ENCODE measurements at places on chromosomes 12 and 14.
A peak's percentile ranks its signal among the peaks of the same experiment; 100 is the strongest.

DNA sequence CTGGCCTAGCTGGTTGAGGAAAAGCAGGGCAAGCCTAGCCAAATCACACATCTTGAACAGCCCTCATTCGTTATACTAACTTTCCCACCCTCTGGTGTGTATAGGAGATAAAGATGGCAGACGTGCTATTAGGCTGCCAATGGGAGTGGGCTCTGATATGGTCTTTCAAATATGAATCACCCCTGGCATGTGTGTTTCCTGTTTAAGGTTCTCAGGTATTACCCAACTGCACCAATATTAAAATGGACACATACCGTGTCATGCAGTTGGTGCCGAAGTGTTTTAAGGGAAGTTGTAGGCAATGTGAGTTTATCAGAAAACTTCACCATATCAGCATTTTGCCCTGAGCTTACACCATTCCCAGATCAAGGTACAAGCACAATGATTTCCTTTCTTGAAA is 33.4 kb downstream of the CHST11 start:
- DNase-seq, result no peak

- no peak for DNase-seq
These were observed 326.3 kb upstream of the DIO3 start for GRCh38 chr14:101234999-101235334.

GRCh38 chr14:65446159-65446558 is 33.6 kb downstream of the FUT8 start:
- no peak for DNase-seq

DNA sequence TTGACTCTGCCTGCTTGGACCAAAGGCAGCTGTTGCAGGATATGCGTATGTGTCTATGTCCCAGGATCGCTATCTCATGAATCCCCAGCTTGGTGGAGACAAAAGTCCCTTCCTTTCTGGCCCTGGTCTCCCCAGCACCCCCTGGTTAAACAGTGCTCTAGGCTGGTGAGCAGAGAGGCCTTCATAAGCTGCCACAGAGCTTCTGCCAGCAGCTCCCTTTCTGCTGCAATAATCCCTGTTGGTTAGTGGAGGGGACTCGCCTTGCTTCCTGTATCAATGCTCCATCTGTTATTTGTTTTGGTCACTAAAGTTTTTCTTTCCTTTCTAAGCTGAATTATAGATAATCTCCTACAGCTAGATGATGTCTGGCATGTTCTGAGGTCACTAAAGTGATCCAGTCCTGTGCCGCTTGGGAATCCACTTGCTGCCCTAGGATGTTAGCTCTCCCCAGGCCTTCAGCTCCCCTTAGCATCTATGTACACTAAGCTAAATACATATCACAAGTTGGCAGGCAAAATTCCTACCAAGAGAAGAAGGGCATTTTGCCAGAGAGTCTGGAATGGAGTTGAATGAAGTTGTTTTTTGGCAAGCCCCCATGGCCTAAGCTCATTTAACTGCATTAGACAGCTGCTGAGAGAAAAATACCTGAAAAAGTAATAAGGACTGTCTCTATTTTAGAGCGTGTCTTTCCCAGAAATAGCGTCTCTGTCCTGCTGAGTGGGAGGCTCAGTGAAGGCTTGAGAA is 47.8 kb downstream of the RDH12 start:
- DNase-seq, result no peak

GRCh38 chr12:125149160-125150108 is 84.2 kb downstream of the AACS start:
- DNase-seq, result no peak

GRCh38 chr14:60161196-60162107 is 3.7 kb downstream of the DHRS7 start:
- peak; percentile 74 for DNase-seq

- DNase-seq, result peak; percentile 18
These were observed 898.4 kb downstream of the SLC16A7 start for GRCh38 chr12:60494244-60494643.

DNA sequence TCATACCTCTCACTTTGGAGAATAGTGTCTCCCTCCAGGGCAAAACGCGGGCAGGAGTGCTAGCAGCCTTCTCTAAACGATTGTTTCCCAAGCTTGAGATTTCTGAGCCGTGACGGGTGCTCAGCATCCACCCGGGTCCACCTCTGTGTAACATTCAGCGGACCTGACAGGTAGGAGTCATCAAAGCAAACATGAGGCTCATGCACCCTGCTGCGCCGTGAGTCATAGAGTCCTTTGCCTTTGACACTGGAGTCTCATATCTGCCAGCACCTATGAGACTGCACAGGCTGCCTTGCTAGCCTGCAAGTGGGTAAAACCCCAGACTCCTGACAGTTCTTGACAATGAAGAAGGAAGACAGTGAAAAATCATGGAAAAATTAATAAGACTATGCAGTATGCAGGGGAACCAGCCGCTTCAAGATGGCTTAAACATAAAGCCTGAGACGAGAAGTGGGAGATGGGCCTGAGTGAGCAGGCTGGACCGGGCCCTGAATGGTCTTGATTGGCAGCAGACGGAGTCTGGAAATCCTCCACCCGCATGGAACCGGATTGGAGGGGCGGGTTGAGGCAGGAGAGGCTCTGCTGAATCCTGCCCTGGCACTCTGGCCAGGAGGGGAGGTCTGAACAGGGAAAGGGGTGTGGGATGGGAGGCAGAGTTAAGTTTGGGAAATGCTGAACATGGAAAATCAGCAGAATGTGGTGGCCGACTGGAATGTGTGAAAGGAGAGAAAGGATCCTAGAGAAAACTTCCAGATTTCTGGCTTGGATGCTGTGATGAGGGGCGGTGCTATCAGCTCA is 54.2 kb downstream of the LGMN start:
- DNase-seq, result peak; percentile 60

- DNase-seq, result no peak
These were observed 86.1 kb downstream of the MYF5 start for GRCh38 chr12:80802652-80803400.

GRCh38 chr14:24071144-24071697 is at the start of gene CPNE6:
CPNE6 (plus strand) TSS chr14:24071562; CDS start chr14:24072937, 1,375 bp downstream.
- DNase-seq, result no peak

DNA sequence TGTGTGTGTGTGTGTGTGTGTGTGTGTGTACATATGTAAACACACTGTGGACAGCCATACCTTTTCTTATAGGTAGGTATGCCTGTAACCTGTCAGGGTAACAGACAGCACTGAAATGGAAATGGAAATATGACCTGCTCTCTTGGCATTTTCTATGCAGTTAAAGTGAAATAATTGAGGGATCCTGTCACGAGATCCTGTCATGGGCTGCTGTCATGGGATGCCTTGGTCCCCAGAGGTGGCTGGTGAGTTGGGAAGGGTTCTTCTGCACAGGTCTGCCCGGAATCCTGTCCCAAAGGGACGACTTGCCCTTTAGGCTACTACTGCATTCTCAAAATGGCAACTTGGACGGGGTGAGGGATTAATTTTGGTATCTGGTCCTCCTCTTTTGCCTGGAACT is 47.3 kb downstream of the ELK3 start:
- DNase-seq, result no peak

GRCh38 chr14:54329082-54329695 is 67.6 kb upstream of the CDKN3 start:
- DNase-seq, result peak; percentile 31

GRCh38 chr12:12046401-12046800 is 24.3 kb upstream of the BCL2L14 start:
- DNase-seq, result no peak

DNA sequence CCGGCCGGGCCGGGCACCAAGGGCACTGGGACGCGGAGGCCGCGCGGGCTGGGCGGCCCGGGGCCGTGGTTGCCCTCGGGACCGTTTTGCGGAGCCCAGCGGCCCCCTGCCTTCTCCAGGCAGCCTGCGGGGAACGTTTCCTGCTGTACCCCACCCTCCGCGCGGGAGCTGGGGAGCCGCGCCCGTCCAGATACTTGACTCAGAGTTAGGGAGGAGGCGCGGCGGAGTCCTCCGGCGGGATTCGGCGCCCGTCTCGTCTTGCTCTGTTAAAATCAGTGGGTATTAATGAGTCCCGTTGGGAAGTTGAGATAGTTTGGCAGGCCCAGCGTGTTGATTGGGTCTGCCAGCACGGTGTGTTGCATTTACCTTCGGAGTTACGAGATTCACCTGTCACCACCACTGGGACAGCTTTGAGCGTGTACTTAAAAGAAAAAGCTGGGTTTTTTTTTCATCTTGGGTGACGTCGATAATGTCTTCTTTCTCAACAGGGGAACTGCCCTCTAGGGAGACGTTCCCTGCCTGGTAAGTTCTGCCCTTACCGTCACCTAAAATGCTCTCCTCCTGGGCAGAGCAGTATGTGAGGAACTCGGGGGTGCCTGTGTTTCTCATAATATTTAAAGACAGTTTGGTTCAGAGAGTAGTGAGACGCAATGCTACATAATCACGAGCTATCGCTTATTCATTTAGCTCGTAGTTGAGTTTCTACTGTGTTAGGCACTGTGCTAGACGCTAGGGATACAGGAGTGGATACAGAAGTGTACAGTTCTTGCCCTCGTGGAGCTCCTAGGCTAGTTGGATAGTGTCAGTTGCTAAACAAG is 596 bp downstream of the DLST start:
- peak; percentile 24 for DNase-seq

DNA sequence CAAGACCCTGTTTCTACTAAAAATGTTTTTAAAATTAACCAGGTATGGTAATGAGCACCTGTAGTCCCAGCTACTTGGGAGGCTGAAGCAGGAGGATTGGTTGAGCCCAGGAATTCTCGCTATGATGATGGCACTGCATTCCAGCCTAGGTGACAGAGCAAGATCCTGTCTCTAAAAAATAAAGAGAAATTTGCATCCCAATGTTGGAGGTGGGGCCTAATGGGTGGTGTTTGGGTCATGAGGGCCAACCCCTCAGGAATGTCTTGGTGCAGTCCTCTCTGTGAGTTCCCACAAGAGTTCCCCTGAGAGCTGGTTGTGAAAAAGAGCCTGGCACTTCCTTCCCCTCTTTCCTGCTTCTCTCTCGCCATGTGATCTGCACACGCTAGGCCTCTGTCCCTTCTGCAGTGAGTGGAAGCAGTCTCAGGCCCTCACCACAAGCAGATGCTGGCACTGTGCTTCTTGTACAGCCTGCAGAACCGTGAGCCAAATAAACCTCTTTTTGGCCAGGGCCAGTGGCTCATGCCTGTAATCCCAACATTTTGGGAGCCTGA is 11.3 kb downstream of the ACOT6 start:
- no peak for DNase-seq

GRCh38 chr12:81461163-81461562 is 298.0 kb downstream of the PPFIA2 start:
- DNase-seq, result no peak

DNA sequence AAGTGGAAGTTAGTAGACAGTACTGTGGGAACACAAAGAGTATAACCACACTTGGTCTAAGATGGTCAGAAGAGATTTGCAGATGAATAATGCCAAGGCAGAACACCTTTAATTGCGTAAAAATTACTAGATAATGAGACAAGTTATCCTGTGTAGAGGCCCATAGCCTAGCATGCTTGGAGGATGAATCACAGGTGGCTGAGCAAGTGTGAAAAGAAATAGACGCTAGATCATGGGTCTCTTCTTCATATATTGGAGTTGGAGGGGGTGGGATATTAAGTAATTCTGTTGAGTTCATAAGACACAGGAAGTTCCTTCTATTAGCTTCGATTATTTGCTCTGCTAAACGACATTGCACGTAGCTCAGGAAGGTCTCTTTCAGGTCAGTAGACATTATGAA is 454.3 kb upstream of the LMO3 start:
- no peak for DNase-seq

GRCh38 chr12:81573228-81573627 is 185.9 kb downstream of the PPFIA2 start:
- DNase-seq, result no peak

GRCh38 chr12:23433121-23433520 is 516.3 kb downstream of the SOX5 start:
- DNase-seq, result no peak

DNA sequence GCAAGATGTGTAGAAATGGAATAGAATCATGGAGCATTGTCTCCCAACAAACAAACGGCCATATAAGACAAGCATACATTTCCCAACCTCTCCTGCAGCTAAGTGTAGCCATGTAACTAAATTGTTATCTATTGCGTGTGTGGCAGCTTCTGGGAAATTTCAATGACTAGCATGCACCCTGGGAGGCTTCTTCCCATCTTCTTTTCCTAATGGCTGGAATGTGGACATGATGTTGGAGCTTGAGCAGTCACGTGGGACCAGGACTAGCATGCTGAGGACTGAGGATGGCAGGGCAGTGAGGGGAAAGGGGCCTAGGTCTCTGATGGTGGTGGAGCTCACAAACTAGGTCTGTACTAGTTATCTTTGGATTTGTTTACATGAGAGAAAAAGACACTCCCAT is 21.7 kb upstream of the CTDSP2 start:
- no peak for DNase-seq

- no peak for DNase-seq
These were observed 18.8 kb upstream of the FAIM2 start for GRCh38 chr12:49922349-49923034.

- peak; percentile 46 for DNase-seq
These were observed 21.7 kb upstream of the TCL1B start for GRCh38 chr14:95664546-95664945.

DNA sequence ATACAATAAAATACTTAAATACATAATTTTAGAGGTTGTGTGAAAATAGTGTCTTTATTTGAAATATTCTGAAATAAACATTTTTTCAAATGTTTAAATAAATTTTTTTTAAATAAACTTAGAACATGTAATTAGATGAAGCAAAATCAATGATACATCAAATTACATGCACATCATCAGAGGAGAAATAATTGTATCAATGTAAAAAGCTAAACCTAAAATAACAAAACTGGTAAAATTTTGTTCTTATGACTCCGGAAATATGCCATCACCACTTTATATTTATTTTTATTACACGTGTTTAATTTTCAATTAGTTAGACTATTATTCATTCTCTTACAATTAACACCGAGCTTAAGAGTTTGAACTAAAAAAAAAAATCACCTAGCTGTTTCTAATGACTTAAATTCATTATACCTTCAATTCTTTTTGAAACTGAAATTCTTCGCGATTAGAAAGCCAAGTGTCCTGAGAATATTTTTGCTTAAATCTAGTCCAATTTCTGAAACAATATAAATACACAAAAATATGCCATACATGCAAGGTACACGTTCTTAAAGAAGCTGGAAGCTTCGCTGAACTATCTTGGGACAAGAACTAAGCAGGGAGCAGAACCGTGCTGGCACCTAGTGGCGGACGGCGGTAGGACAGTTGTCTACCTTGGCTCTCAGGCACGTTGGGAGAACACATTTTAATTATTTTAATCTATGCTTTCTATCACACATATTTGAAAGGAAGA is 230.5 kb downstream of the SLC25A21 start:
- DNase-seq, result peak; percentile 87

DNA sequence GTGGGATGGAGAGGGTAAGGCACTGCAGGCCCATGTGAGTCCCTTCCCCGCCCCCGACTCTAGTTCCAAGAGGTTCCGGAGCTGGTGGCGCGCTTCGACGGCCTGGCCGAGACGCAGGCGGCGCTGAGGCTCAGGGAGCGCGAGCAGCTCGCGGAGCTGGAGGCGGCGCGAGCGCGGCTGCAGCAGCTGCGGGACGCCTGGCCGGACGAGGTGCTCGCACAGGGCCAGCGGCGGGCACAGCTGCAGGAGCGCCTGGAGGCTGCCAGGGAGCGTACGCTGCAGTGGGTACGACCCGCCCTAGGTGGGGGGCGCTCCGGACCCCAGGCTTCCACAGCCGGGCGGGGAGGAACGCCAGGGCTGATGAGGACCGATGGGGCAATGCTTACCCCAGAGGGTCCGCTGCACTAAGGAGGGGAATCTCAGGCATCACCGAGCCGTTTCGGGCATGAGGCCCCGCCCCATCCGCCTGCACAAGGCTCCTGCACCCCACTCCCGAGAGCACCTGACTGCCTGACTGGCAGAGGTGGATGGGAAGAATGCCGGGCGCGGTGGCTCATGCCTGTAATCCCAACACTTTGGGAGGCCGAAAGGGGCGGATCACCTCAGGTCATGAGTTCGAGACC is 4.9 kb downstream of the CFAP73 start:
- DNase-seq, result no peak
